ENCODE measurements at places on chromosomes 6 and 20.

DNA sequence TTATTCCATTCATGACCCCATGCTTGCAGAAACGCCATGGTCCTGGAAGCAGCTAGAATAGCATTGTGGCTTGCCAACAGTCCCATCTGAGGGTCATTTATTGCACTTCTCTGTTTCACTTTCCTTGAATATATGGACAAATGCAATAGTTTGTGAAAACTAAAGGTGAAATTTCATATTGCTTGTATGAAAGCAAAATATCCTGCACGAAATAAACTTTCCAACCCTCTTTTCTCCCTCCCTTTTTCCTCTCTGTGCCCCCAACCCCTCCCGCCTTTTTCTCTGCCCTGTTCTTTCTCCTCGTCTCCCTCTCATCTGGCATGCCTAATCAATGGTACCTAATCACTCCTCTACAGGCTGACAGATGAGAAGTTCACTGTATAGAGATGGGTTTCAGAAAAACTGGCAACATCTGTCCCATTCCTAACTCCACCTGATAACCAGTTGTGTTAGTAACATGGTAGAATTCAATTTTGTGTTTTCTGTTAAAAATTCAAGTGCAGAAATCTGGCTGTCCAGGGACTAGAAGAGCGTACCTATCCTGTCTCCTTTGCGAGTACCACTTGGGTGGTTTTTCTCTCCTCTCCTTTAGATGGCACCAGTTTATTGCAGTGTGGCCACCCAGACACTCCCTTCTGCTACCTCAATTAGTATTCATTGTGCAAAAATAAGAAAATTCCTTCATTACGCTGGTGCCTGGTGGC is 198.6 kb downstream of the FOXA2 start:
- DNase-seq: no peak

GRCh38 chr6:157314705-157315321 is 8.5 kb downstream of the TMEM242 start:
- peak; percentile 73 for DNase-seq

DNA sequence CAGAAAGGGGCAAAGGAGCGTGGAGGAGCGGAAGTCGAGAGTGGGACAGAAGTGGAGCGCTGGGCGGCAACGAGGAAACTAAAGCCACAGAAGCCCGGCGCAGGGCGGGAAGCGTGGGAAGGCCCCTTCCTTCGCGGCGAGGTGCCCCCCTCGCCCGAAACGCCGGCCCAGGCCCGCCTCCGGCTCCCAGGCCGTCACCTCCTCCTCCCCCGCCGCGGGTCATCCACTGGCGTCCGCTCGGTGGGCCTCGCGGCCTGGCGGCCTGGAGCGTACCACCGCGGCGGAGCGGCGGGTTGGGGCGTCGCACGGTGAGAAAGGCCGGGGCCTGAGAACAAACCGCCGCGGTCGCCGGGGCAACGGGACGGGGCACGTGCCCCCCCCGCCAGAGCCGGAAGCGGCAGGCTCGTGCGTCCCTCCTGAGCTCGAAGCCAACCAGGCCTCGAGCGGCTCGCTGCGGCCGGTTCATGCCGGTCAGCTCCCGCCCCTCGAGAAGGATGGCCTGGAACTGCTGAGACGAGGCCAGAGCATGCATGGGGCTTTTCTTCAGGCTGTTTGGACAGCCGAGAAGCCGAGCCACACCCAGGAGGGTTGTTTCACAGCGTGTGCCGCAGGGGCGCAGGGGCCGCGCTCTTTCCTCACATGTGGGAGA is at the start of gene TCP11:
TCP11 (minus strand) TSS at position 333 of the 649 bp plus-strand sequence. CDS start 469 bp downstream, outside the sequence.
- DNase-seq: no peak

DNA sequence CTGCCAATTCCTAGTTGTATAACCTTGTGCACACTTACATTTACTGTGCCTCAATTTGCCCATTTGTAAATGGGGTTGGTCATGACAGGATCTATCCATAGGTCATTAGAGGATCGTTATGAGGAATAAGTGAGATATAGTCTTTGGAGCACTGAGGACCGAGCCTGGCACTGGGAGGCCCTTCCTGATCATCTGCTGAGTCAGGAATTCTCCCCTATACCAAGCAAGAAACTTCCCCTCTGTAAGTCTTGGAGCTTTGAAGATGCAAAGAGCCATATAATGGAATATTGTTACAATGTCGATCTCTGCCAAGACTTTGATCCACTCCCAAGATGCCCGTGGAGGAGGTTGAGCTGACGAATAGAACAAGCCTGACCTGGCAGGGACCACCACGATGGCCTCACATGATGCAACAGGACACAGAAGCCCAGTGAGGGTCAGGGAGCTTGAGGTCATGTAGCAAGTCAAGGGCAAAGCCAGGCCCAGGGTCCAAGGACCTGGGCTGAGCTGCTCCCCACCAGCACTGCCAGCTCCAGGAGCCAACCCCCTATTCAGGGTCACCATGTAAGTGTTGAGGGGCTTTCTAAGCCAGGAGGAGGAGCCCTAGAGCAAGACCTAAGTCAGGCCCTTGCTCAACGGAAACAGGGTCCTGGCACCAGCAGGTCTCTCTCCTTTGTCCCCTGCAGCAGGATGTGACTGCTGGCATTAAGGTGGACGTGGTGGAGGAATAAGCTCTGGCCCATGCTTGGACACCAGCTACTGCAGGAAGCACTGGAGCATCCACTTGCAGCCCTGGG is 16.7 kb downstream of the PDRG1 start:
- DNase-seq: no peak

DNA sequence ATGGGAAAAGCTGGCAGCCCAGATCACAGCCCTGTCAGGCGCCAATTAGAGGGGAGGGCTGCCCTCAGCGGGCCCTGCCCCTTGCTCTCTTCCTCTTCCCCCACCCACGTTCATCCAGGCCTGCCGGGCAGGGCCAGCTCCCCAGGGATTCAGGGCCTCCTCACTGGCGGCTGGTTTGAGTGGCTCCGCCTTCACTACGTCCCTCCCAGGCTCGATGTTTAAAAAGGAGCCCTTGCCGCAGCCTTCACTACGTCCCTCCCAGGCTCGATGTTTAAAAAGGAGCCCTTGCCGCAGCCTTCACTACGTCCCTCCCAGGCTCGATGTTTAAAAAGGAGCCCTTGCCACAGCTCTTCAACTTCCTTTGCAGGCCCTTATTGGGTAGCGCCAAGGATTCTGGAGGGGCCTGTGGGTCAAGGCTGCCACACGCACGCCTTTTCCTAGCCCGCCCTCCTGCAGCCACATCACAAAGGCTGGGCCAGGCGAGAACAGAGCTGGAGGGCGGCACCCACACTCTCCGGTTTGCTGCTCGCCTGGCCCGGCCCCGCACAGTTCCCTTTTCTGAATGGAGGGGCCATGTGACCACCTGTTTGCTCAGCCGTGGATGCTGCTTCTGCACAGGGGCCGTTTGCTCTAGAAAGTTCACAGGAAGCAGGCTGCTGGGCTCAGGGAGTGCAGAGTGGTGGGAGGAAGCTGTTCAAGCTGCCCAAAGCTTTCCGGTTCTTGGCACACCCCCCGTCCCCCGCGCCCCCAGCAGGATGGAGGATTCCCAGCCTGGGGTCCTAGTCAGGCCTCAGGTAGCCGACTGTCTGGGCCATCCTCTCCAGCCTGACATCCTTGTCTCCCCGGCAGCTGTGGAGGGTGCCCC is 1.6 kb downstream of the SLC17A9 start:
- peak; percentile 51 for DNase-seq

DNA sequence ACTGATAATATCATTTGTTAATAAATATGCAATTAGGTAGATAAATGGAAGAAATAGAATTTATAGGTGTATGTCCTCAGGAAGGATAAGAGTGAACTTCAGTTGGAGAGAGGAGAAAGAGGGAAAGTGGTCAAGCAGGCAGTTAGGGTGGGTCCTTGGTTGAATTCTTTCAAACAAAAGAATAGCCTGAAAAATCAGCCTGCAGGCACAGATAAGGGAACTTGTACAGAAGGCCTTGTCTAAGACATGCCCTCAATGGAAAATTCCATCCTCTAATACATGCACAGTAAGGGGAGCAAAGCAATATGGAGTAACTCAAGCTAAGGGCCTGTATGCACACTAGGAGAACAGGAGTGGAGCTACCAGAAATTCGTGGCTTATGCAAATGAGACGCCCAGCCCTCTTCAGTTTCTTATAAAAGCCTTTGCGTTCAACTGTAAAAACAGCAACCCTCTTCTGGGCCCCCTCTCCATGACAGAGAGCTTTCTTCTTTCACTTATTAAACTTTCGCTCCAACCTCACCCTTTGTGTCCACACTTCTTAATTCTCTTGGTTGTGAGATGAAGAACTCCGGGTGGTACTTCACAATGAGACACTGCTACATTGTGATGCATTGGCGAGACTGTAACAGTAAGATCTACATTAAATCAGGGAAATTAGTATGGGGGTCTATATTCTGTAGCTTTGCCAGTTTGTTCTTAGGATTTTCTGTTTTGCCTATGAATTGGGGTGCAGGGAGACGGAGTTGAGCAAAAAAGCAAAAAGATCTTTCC is 147.0 kb downstream of the HS3ST5 start:
- DNase-seq: no peak

- no peak for DNase-seq
These were observed 289.9 kb upstream of the MMS22L start for GRCh38 chr6:97572943-97573342.

DNA sequence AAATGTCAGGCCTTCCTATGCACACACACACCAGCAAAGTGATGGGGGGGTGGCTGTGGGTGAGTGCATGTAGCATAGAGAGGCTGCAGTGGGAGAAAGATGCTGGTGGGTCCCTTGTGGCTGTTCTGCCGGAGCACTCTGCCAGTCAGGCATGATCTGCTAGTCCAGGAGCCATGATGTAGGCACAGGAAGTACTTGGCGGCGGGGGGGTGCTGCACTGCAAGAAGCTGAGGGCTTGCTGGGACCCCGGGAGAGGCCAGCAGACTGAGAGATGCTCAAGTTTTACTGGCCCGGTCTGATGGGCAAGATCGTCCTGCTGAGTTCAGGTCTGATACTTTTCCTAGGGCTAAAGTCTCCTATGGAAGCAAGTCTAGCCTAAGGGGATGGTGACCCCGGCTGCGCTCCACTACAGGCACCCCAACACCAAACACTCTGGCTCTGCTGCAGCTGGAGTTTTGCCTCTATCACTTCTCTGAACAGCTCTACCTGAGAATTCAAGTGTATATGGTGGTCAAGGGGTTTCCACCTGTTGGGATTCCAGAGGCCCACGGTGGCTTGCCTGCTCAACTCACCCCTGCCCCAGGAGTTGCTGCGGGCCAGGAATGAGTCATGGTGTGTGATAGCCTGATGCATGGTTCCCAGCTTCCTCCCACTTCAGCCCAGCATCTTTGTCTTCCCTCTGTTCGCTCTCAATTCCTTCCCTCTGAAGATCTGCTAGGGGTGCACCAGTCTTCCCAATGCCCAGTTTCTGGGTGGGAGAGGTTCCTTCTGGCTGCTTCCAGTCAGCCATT is 971.8 kb upstream of the ADGRB3 start:
- no peak for DNase-seq

DNA sequence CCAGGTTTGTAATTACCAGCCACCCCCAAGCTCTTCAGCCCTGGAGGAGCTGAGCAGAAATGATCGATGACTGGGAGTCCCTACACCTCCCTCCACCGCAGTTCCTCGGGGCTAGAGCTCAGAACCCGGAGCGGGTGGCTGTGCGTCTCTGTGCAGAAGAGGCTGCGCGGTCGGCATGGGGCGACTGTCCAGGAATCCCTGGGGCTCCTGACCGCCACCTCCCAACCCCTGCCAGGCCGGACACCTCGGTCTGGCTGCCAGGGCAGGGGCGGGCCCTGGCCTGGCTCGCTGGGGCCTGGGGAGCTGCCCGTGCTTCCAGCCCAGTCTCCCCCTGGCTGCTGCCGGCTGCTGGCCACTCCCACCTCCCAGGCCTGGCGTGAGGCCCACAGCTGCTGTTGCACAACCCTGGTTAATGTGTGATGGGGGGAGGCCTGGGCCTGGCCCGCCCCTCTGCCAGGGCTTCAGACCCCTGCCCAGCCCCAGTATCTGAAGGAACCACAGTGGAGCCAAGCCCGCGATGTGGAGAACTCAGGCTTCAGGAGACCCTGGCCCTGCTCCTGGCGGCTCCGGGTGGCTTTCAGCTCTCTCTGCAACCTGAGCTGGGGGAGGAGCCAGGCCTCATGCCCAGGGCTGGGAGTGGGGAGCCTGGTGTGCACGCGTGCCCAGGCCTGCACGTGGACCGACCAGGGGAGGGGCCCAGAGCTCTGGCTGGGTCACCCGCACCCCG is 1.2 kb downstream of the SLC2A4RG start:
- DNase-seq: peak; percentile 88

DNA sequence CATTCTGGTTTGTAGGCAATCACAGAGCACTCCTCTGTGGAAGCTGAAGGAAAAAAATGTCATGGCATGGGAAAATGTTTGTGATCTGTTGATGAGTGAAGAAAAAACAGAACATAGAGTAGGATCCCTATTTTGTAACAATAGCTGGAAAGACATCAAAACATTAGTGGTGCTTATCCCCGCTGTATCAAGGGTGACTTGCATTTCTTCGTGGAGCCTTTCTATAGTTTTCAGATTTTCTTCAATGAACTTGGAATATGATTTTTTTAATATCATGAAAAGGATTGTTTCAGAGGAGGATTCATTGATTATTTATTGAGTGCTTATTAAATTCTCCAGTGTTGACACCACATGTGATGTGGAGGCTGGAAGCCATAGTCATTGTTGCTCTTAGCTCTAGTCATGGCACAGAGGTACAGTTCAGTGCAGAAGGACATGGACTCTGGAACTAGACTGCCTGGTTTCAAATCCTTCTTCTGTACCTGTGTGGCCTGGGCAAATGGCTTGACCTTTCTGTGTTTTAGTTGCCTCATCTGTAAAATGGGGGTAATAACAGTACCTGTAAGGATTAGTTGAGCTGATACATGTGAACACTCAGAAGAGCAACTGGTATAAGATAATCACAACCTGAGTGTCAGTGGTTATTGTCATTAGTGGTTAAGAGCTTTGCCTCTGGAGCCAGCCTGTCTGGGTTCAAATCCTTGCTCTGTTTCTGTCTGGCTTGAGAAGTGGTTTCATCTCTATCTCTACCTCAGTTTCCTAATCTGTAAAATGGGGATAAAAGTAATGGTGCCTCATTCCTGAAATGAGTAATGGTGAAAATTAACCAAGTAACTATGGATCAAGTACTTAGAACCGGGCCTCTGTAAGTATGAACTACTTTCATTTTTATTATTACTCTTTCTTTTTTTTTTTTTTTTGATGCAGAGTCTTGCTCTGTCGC is 14.7 kb upstream of the CDKN1A start:
- DNase-seq: no peak

DNA sequence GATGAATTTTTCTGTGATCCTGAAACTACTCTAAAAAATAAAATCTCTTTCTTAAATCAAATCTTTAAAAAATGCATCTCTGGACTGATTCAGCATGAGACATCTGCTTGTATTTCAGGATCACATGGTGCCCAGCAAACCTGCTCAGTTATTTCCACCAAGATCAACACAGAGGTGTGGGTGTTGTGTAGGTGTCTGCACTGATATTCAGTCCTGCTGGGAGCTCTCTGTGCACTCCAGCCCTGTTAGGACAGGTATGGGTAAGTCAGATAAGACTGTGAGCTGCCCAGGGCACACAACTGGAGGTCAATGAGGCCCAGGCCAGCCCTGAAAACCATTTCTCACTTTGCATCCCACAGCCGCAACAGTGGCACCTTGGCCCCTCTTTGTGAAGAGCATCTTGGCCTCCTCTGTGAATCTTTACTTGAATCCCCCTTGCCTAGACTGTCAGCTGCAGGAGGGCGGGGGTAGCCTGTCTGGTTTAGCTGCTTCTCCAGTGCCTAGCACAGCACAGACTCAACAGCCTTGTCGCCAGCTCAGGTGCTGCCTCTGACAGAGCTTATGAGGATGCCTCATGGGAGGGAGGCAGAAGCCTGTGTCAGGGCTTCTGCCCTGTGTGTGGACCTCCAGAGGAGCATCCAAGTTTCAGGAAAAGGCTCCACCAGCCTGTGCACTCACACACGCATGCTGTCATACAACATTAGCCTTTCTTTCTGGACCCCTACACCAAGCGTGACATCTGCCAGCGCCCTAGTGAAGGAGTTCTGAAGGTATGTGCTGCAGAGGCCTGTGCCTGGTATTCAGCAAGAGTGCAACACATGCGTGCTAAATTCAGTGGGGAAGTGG is 187.6 kb upstream of the CST7 start:
- no peak for DNase-seq

All from fibroblast of skin of right biceps (primary cell).